Stimulated activated CD4-positive, alpha-beta T cell treated with anti-CD3 and anti-CD28 coated beads, Interleukin-15, amount 100 ng/mL, for 1 hour (primary cell): ENCODE measurements at places on chromosomes 11 and 22.
A peak's percentile ranks its signal among the peaks of the same experiment; 100 is the strongest.

- DNase-seq, result no peak
Measured at GRCh38 chr22:30132290-30132996, 52.2 kb downstream of the HORMAD2 start.

GRCh38 chr22:24156141-24156912, 25.0 kb upstream of the SUSD2 start:
- DNase-seq, result peak; percentile 57

- no peak for DNase-seq
Measured at GRCh38 chr11:119363081-119363850, 16.8 kb upstream of the MFRP start.

- DNase-seq, result no peak
Measured at GRCh38 chr11:20672575-20672974, 3.2 kb downstream of the NELL1 start.

DNA sequence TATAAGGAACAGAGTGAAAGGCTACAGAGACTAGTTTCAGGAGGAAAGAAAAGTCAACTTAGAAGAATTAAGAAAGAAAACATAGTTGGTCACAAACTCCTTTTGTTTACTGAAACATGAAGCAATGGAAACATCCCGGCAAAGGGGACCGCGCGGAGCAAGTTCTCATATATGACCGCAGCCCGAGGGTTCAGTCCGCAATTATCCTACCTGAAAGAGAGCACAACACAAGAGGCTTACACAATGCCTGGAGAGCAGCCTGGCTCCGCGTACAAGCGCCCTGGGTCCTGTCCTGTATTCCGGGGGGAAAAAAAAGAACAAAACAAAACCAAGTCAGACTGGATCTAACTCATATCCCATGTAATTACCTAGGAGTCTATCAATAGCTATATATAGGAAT, 12.3 kb downstream of the RBM4B start:
- no peak for DNase-seq

GRCh38 chr11:84922836-84923235, 704.3 kb downstream of the DLG2 start:
- no peak for DNase-seq

- no peak for DNase-seq
Measured at GRCh38 chr11:117907276-117908108, 21.7 kb downstream of the TMPRSS13 start.

- DNase-seq, result no peak
Measured at GRCh38 chr11:45332276-45332934, 46.3 kb upstream of the SYT13 start.

DNA sequence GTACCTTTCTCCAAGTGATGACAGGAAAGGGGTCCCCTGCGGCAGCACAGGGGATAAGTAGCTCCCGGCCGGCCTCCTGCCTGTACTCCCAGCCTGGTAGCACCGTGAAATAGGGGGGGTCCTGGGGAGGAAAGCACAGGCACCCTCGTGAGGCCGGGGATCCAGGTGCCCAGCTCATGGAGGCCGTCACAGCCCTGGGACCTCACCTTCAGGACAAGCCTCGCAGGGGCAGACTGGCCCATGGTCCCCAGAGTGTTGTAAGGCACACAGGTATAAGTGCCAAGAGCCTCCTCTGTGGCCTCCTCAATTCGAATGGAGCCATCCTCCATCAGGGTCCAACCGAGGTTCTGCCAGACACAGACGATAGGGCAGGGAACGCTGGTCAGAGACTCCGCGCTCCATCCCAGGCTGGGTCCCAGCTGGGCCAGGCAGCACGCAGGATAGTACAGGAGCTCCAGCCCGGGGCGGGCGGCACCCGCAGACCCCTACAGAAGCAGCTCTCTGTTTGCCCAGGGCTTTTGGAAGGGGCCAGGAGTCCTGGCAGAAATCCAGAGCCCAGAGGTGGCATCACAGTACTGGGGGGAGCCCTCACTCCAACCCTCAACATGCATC, 25.2 kb downstream of the IGSF9B start:
- DNase-seq, result no peak

GRCh38 chr11:112294688-112295340, 34.2 kb upstream of the PLET1 start:
- no peak for DNase-seq

- DNase-seq, result no peak
Measured at GRCh38 chr11:5476186-5476819, 12.2 kb upstream of the OR52D1 start.

- DNase-seq, result no peak
Measured at GRCh38 chr22:47029244-47030074, 267.0 kb downstream of the TBC1D22A start.

- no peak for DNase-seq
Measured at GRCh38 chr11:64241491-64242374, 838 bp downstream of the FKBP2 start.

- DNase-seq, result no peak
Measured at GRCh38 chr11:114172055-114172861, 112.7 kb downstream of the ZBTB16 start.

DNA sequence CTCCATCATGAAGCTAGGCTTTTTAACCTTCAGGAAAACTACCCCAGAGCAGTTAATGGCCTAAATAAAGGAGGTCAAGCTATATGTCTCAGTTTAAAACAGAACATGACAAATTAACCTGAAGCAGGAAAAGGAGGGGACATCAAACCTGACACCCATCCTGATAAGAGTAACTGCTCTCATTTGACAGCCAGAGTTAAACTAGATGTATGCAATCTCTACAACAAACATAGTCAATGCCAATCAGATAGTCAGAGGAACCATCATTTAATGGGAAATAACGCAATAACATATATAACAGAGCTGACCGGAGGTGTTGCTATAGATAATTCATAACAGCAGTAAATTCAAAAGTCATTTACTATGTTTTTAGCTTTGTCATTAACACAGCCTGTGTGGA, 3.1 kb downstream of the ZNF202 start:
- no peak for DNase-seq

DNA sequence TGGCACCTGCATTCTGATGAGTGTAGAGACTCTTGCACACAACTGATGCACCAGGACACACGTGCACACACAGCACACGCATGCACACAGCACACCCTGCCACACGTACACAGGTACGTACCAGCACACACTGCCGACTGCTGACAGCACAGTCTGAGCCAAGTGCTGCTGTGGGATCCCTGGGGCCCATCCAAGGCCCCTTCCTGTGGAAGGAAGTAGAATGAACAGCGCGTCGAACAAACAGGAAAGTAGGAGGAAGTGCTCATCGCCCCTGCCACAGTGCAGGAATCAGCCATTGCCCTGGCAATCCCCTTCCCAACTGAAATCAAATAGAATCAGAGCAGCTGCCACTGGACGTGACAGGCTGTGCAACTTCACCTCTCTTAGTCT, 57.9 kb downstream of the CD82 start:
- DNase-seq, result no peak

- DNase-seq, result no peak
Measured at GRCh38 chr11:27201454-27202302, 161.1 kb downstream of the BBOX1 start.

DNA sequence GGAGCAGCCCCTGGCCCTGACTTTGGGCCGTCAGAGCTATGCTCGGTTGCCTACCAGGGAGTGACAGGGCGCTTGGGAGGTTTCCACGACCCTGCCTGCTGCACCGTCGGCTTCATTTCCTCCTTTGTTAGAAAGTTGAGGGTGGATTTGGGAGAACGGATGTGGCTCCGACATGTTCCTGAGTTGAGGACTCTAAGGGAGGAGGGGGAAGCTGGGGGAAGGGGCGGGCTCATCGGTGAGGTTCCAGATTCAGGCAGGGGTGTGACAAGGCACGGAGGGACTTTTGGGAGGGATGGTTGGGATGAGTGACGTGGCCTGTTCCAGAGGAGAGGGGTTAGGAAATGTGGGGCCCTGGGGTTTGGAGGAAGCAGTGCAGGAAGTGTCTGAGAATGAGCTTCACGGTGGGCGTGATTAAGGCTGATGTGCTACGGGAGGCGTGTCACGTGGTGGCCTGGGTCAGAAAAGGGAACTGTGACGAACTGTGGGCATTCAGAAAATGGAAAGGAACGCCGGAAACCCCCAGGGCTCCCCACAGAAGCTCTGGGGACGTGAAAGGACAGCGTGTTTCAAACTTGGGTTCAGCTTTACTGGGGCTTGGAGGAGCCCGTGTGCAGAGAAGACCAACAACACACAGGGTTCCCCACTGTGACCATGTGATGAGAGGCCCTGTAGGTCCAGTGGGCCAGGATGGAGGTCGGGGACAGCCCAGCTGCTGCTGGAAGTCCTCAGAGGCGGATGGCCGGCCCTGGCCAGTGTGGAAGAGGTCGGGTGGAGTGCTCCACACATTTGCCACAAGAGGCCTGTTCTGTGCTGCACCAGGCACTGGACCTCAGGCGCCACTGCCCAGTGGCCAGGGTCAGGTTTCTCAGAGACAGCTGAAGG, 2.8 kb downstream of the PARVB start:
- peak; percentile 12 for DNase-seq

DNA sequence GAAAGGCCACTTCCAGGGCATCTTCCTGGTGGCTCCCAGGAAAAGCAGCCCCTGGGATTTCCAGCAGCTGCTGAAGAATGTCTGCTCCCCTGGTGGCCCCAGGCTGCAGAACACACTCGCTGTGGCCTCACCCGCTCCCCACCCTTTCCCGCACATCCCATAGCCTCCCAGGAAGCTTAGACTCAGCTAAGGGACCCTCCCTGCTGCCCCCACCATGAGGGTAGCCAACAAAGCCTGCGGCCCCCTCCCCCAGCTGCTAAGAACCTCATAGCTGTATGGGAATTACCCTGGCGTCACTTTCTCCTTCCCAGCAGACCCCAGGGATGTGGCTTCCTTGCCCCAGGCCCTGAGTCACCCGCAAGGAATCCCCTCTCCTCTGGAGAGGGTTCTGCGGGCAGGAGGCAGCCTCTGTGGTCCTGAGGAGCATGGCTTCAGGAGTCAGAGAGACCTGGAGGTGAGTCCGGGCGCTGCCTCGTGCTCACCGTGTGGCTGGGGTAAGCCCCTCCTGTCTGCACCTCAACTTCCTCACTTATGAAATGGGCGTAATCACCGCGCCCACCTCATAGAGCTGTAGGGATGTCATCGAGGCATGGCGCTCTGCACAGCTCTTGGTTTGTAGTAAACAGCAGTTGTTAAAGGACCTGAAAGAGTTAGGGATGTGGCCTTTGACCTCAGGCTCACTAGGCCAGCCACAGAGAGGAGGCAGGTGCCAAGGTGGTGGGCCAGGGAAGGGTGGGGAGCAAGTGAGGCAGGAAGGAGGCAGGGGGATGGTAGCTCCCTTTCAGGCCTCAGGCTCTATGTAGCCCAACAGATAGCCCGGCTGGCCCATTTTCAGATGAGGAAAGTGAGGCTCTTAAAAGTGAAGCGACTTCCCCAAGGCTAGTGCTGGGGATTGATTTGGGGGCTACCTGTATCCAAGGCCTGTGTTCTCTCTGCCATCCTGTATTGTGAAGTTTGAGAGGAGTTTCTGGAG, 71.2 kb downstream of the LRRC32 start:
- DNase-seq, result no peak

DNA sequence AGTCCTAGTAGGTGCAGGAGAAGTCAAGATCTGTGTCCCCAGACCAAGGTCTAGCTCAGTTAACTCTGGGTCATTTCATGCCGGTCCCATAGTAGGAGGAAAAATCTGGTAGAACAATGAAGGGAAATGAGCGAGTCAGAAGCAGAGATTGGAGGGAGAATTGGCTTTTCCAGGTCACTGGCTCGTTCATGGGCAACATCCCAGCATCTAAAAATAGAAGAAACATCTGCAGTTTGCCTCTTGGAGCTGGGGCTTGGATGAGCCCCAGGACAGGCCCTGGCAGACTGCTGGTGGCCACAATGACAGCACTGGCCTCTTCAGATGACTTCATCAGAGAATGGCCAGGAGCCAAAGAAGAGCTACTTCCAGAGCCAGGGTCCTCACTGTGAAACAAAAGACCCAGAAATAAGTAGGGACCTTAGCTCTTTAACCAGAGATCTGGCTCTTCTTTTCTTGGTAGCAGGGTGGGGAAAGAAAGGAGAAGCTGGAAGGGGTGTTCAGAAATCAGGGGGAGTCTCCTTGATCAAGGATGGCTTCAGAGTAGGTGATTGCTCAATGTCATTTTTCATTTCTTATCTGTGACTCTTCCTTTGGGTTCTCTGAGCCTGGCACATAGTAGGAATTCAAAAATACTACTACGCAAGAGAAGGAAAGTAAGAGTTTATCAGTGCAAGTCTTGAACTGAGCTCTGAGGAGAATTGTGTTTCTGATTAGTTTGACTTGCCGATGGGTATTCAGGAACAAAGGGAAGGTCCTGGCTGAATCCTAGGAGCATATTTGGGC, 102.6 kb downstream of the TMPRSS5 start:
- DNase-seq, result no peak
